ENCODE measurements at places on chromosomes 13 and 19.

- peak; percentile 98 for DNase-seq
Measured at GRCh38 chr19:13835791-13836723, 40.8 kb downstream of the ZSWIM4 start.

DNA sequence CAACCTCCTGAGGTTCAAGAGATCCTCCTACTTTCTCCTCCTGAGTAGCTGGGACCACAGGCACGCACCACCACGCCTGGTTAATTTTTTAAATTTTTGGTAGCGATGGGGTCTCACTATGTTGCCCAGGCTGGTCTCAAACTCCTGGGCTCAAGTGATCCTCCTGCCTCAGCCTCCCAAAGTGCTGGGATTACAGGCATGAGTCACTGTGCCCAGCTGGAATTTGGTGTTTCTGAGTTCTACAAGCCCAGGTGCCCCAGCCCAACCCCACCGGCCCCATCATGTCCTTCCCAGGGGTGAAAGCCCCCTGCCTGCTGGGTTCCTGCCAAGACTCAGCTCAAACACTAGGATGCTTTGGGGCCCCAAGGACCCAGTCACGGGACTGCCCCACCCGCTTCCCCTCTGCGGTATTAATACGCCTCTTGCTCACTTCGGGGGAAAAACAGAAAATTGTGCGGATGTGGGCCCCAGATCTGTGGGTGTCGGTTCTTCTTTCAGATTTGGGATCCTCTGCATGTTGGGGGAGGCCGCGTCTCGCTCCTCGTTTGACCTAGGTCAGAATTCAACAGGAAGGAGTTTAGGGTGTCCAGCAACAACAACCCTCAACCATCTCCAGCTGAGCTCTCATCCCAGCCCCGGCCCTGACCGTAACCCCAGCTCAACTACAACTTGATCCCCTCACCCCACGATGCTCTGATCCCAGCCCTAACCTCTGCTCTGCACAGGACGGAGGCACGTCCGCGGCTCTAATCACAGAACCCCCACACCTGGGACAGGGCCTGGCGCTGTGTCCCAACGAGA lies 3.7 kb upstream of the FCER2 start:
- peak; percentile 89 for DNase-seq

DNA sequence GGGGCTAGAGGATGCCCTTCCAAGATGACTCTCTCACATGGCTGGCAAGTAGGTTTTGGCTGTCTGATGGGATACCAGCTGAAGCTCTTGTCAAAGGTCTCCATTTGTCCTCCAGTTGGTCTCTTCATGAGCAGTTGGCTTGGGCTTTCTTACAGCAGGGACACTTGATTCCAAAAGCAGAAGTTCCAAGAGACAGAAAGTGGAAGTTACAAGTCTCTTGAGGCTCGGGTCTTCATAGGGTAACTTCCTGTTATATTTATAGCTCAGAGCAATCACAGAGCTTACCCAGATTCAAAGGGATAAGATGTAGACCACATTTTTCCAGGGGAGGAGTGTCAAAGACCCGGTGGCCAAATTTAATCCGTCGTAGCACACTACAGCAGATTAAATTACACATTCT lies 440.0 kb downstream of the RFC3 start:
- DNase-seq: peak; percentile 3

GRCh38 chr19:5627395-5627904 lies 4.6 kb downstream of the SAFB start:
- DNase-seq: peak; percentile 82

GRCh38 chr19:33376423-33376822 lies 2.9 kb downstream of the CEBPG start:
- no peak for DNase-seq

- no peak for DNase-seq
Measured at GRCh38 chr13:57569986-57570385, 61.6 kb upstream of the PCDH17 start.

DNA sequence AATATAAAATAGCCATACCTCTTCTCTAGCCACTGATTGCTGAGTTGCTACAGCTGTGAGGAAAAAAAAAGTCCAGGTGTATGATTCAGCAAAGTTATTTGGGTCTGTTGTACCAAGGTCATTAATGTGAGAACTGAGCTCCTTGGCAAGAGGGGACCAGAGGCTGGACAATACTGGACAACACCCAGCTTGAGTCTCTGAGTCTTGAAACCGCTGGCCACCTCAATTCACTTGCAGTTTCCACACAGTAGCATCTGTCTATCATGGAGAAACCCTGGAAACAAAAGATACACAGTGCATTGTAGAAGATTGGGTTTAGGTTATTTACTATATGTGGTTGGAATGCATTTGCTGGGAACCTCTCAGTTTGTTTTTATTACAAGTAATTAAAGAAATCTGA lies 60.4 kb downstream of the WDFY2 start:
- DNase-seq: no peak

DNA sequence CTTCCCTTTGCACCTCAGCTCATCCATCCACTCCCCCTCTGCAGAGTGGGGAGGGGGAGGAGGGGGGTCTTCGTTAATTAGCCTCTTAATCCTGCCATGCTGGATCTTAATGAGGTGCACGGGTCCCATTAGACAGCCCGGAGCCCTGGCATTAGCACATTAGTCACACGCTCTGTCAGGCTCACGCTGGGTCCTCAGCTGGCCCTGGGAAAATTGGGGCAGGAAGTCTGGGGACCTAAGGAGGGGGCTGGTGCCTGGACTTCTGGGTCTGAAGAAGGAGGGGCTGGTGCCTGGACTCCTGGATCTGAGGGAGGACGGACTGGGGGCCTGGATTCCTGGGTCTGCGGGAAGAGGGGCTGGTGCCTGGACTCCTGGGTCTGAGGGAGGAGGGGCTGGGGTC lies 444 bp upstream of the NCCRP1 start:
- no peak for DNase-seq

- no peak for DNase-seq
Measured at GRCh38 chr13:71339005-71339404, 528.0 kb downstream of the DACH1 start.

GRCh38 chr13:101384929-101385328 lies 31.4 kb downstream of the NALCN start:
- DNase-seq: no peak

DNA sequence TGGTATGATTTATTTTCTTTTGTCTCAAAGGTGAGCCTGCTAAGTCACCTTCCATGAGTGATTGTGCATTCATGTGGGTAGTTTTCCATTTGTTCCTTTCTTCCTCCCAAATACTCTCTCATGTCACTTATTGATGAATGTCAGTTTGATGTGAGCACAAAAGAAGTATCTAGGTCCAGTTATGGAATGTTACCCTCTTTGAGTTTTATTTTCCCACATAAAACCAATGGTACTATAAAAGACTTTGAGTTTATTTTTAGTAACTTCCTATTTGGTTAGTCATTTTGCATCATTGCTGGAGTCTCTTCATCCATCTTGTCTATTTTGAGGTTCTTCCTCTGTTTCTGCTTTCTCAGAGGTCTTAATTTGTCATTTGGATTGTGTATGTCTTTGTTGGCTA lies 321.3 kb downstream of the GPC6 start:
- no peak for DNase-seq

DNA sequence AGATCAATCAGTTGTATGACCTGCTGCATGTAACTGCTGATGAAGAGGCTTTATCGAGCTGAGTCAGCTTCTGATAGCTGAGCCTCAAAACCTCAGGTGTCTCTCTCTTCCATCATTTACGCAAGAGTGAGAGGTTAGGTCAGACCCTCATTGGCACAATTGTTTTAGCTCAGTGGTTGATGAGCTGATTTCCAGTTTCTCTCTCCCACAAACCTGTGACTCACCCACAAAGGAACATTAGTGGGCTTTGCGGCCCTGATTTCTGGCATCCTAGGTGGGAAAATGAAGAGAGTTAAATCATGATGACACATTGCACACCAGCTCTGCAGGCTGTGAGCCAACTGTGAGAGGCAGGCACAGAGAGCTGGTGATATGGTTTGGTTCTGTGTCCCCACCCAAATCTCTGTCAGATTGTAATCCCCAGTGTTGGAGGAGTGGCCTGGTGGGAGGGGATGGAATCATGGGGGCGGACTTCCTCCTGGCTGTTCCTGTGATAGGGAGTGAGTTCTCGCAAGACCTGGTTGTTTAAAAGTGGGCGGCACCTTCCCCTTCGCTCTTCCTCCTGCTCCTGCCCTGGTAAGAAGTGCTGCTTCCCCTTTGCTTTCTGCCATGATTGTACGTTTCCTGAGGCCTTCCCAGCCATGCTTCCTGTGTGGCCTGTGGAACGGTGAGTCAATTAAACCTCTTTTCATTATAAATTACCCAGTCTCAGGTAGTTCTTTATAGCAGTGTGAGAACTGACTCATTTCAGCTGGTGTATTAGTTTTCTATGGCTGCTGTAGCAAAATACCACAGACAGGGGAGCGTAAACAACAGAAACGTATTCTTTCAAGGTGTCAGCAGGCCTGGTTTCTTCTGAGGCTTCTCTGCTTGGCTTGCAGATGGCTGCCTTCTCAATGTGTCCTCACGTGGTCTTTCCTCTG lies 33.5 kb upstream of the TMTC4 start:
- DNase-seq: peak; percentile 43

DNA sequence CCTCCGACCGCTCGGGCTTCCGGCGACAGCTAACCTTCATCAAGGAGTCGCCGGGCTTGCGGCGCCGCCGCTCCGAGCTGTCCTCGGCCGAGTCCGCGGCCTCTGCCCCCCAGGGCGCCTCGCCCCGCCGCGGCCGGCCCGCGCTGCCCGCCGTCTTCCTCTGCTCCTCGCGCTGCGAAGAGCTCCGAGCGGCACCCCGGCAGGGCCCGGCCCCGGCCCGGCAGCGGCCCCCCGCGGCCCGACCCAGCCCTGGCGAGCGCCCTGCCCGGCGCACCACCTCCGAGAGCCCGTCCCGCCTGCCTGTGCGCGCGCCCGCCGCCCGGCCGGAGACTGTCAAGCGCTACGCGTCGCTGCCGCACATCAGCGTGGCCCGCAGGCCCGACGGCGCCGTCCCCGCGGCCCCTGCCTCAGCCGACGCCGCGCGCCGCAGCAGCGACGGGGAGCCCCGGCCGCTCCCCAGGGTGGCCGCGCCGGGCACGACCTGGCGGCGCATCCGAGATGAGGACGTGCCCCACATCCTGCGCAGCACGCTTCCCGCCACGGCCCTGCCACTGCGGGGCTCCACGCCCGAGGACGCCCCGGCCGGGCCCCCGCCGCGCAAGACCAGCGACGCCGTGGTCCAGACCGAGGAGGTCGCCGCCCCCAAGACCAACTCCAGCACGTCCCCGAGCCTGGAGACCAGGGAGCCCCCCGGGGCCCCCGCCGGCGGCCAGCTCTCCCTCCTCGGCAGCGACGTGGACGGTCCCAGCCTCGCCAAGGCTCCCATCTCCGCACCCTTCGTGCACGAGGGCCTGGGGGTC lies 9.6 kb downstream of the C19orf25 start:
- no peak for DNase-seq

DNA sequence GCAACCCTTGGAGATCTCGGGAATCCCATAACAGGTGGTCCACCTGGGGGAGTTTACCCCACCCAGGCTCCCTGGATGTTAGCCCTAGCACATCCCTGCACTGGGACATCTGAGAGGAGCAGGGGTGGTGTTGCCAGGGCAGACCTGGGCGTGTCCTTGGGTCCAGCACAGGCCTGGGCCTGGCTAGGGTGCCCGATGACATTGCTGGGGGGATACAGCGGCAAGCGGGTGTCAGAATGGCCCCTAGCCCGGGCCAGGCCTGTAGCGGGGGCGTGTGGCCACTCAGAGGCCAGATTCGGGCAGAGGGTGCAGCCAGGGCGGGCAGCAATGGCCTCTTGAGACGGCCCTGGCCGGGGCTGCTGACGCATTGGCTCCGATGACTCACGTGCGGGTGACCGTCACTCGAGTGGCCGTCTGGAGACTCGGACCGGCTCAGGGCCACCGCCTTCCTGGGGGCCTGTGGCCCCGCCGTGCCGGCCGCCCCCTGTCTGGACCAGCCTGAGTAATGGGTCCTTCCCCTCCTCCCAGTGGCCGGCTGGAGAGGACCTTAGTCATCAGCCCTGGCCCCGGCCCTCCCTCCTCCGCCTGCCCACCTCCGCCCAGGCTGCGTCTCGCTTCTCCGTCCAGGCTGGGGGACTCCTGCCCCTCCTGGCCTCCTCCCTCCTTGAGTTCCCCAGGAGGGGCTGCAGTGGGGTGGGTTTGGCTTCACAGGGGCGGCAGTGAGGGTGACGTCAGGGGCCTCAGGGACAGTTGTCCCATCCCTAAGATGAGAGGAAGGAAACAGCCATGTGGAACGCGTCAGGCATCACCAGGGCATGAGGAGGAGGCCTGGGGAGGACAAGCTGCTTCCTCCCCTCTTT lies 23.2 kb upstream of the CRTC1 start:
- no peak for DNase-seq

- no peak for DNase-seq
Measured at GRCh38 chr19:41299046-41299754, 10.8 kb upstream of the CCDC97 start.
